Epithelial cell of esophagus (primary cell): ENCODE measurements at places on chromosomes 2 and 18.
A peak's percentile ranks its signal among the peaks of the same experiment; 100 is the strongest.

DNA sequence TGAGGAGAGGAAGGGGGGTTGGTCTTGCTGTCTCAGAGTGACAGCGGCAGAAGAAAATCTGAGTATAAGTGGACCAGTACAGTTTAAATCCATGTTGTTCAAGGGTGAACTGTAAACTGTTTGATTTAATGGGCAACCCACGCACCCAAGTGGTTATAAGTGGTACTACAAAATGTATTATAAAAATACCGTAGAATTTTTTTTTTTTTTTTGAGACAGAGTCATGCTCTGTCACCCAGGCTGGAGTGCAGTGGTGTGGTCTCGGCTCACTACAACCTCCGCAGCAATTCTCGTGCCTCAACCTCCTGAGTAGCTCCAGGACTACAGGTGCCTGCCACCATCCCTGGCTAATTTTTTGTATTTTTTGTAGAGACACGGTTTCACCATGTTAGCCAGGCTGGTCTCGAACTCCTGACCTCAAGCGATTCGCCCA lies 2.1 kb upstream of the CHCHD5 start:
- DNase-seq: peak; percentile 59

GRCh38 chr2:173191601-173192000 lies 116.0 kb downstream of the MAP3K20 start:
- peak; percentile 64 for DNase-seq

GRCh38 chr2:208172125-208172524 lies 8.7 kb upstream of the CRYGA start:
- no peak for DNase-seq

DNA sequence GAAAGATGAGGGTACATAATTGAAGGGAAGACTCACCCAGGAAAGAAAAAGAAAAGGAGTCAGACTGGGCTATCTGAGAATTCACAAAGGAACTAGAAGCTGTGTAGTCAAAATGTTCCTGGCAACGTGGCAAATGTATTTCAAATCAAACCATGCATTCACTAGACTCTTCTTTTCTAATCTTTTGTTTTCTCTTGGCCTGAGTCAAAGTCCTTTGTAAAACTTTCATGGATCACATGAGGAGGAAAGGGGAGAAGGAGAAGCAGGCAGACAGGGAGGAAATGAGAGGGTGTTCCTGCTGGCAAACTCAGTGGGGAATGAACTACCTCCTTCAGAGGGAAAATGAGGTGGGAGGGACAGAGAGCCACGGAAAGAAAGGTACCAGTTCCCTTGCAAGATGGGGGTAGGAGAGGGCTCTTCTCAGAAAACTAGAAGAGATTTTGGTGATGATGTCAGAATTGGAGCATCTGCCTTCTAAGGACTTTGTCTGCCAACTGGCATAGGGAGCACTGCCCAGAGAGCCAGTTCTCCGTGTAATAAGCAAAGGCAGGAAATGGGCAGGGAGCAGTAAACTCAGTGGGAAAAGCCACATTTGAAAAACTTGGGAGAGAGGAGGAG lies 51.4 kb downstream of the SLC8A1 start:
- DNase-seq: no peak

DNA sequence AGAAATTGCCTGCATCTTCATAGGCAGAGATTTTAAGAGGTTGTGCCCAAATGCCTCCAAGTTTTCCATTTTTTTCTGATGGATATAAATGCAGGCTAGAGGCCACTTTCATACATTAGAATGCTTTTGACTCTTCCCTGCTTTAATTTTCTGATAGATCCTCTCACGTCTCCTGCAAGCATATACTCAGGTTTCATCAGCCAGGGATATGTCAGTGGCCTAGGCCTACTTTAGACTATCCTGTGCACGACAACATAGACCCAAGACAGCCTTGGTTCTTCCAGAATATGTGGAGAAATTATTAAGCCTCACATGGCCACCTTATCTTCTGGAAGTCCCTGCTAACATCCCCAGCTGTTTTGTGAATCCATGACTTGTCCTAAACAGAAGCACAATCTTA lies 415.9 kb downstream of the TDRD15 start:
- DNase-seq: no peak

GRCh38 chr2:160906878-160907277 lies 253.3 kb upstream of the TANK start:
- no peak for DNase-seq

GRCh38 chr2:97918818-97919217 lies 76.9 kb downstream of the TMEM131 start:
- no peak for DNase-seq
